ENCODE measurements at places on chromosomes 13 and 19. TPM values are rescaled to one million over a fixed set of nuclear protein-coding genes. Genes with fewer than 3 reads are reported as not detected.

HPN gene
- 0.15 TPM for total RNA-seq

RASGRP4 gene
- total RNA-seq: not detected

TMIGD2 gene
- total RNA-seq: not detected

MYO1F gene
- 0.31 TPM for total RNA-seq

BRSK1 gene
- total RNA-seq: 2.9 TPM

CDX2 gene
- total RNA-seq: 1.2 TPM

ANKLE1 gene
- total RNA-seq: 0.50 TPM

HIPK4 gene
- total RNA-seq: 0.18 TPM

MBD3L2 gene
- total RNA-seq: not detected

LHB gene
- not detected for total RNA-seq

LAIR2 gene
- total RNA-seq: not detected

TMEM238 gene
- total RNA-seq: 7.0 TPM

ZNF382 gene
- total RNA-seq: 0.03 TPM

LILRA1 gene
- not detected for total RNA-seq

PBX4 gene
- 2.9 TPM for total RNA-seq

MIER2 gene
- 15.7 TPM for total RNA-seq

C5AR2 gene
- 9.5 TPM for total RNA-seq

STARD13 gene
- total RNA-seq: 6.3 TPM

PDE4C gene
- 0.47 TPM for total RNA-seq

KANK3 gene
- 5.4 TPM for total RNA-seq

ATP1A3 gene
- 4.9 TPM for total RNA-seq

BEST2 gene
- 0.22 TPM for total RNA-seq

ZNF132 gene
- total RNA-seq: 0.06 TPM

EEF1AKMT1 gene
- 4.8 TPM for total RNA-seq

ZNF682 gene
- total RNA-seq: not detected

HSPH1 gene
- 115 TPM for total RNA-seq

MTUS2 gene
- not detected for total RNA-seq

ZNF66 gene
- not detected for total RNA-seq

KIR2DL4 gene
- total RNA-seq: not detected

F2RL3 gene
- total RNA-seq: not detected

CD209 gene
- total RNA-seq: not detected

AP1M2 gene
- total RNA-seq: 40.1 TPM

CALR3 gene
- total RNA-seq: not detected

PEX11G gene
- total RNA-seq: 1.9 TPM

CTXN1 gene
- total RNA-seq: 21.1 TPM
